ENCODE measurements at places on chromosomes 11 and 22. TPM values are rescaled to one million over a fixed set of nuclear protein-coding genes. Genes with fewer than 3 reads are reported as not detected.
A peak's percentile ranks its signal among the peaks of the same experiment; 100 is the strongest.

GRCh38 chr11:41245704-41246398 lies 213.6 kb downstream of the LRRC4C start:
- DNase-seq: no peak

DNA sequence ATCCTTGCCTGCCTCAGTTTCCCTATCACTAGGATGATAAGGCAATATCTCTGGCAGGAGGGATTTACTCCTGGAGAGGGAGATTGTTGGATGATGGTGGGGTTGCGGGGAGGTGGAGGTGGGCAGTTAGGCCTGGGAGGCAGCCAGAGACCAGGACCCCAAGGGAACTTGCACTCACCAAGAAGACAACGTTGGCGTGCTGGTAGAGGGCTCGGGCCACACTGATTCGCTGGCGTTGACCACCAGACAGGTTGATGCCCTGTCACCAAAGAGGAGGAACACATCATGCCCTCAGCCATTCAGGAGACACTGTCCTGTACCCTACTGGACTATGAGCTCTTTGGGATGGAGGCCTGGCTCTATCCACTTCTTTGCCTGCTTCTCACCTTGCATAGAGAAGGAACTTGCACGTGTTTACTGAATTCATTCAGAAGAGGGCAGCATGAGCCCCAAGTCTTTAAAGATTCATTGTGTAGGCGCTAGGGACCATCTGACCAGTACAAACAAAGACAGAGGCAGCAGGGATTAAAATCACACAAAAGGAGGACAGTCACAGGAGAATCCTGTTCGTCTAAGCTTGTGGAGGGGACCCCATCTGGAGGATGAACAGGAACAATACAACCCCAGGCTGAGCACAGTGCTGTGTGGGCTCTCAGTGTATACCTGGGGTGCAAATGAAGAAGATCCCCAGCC lies 24.2 kb upstream of the KCNJ11 start:
- no peak for DNase-seq

- no peak for DNase-seq
Observed at GRCh38 chr11:61901397-61901796, 10.1 kb upstream of the FADS3 start.

DNA sequence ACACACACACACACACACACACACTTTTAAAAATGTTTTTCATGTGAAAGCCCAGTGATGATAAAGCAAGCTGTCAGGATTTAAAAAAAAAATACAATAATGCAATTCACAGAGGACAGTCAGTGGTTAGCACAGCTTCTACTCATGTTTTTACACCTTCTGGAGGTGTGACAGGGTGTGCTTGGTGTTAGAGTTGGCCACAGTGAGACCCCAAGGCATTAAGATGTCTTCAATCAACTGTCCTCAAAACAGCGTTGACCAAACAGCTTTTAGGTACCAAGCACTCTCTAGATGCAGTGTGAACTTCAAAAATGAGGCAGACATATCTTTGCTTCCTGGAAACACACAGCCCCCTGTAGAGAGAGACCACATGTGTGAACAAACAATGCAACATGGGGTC lies 166.4 kb upstream of the TBCEL start:
- no peak for DNase-seq

DNA sequence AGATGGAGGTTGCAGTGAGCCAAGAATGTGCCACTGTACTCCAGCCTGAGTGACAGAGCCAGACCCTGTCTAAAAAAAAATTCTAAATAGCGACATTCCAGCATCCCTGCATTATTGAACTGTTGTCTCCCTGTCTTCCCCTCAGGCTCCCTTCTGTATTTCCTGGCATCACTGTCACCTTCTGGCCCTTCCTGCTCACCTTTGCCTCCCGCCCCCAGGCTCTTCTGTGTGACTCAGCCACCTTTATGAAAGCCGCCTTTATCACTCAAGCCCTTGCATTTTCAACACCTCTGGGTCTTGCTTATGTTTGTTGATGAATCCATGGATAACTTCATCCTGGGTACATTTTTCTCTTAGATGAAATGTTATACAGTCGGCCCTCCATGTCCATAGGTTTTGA lies 21.1 kb downstream of the UBASH3B start:
- DNase-seq: no peak

DNA sequence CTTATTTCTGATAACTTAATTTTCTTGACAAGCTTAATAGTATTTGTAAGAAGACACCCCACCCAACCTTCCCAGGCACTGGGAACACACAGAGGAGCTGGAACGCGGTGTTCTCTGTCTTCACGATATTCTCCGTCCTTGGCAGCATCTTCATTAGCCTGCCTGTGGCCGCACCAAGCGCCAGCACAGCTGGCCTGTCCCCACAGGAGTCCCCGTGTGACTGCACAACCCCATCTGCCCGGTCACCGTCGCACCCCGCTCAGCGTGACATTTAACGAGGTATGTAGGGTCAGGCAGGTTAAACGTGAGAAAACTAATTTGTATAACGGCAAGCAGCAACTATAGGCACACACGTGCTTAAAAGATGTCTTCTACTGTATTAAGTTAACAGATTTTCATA lies 293.3 kb downstream of the BRD1 start:
- peak; percentile 62 for DNase-seq

DNA sequence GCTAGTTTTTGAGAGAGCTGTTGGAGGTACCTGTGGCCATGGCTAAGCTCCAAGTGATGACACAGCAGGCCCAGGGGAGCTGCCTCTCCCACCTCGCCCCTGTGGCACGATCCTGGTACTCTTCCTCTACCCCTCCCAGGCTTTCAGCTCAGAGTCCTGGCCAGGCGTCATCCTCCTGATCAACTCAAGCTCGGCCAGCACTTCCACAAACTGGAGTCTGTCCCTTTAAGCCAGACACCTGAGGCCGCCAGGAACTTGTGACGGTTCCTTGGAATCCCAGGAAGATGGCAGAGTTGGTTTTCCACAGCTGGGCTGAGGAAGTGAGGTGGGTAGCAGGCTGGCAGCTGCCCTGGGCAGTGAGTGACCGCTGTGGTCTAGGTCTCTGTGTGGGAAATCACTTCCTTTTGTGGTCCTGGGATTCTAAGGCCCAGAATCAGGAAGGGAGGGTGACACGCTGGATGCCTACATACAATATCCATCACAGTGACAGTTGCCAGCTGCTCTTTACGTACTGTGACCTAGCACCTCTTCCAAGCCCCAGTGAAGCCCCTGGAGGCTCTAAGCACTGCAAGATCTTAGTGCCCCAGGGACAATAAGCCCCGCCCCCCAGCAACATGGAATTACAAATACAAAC lies 3.2 kb upstream of the CST6 start:
- no peak for DNase-seq

- DNase-seq: no peak
Observed at GRCh38 chr11:73243093-73243485, 25.0 kb downstream of the P2RY2 start.

GRCh38 chr11:8566613-8567210 lies 27.3 kb downstream of the STK33 start:
- DNase-seq: no peak

GRCh38 chr11:97996762-97997161 lies 1024.0 kb upstream of the CNTN5 start:
- DNase-seq: no peak

DNA sequence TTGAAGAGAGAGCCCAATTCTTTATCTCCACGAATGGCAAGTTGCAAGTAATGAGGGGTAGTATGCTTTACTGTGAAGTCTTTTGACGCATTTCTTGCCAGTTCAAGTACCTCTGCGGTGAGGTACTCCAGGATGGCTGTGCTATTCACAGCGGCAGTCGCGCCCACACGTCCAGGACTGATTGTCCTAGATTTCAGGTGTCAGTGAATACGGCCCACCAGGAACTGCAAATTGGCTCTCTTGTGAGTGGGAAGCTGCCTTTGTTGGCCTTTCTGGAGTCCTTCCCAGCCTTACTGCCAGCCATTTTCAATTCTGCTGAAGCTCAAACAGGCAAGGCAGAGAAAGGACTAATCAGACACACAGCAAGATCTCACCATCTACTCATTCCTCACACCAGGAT lies 8.5 kb downstream of the PPFIA1 start:
- DNase-seq: no peak

DNA sequence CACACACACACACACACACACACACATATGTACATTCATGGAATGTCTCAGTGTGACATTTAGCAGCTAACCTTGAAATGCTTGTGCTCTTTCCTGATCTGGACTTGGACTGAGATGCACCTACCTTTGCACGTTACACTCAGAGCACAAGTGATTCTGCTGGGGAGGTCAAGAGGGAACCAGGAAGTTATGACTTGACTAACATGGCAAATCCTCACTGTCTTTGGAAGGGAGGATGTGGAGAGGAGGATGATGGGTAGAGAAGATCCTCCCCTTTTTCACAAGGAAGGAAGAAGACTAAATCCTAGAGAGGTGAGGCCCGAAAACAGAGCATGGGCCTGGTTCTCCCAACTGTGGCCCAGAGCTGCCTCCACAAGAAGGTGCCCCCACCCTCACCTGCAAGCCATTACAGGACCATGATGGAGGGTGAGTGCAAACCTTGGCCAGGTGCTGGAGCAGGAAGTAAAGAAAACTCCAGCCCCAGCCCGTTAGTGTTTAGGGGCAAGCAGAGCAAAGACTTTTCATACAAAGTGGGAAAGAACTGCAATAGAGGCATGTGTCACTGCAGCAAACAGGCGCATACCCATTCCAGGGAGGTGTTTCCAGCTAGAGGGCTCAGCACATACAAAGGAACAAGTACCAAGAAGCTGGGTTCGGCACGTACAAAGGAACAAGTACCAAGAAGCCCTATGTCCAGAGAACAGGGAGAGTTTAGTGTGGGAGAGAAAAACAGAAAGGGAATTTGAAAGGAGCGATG lies 26.4 kb downstream of the SCN4B start:
- peak; percentile 47 for DNase-seq

- no peak for DNase-seq
Observed at GRCh38 chr11:109425554-109425953, 3.6 kb downstream of the C11orf87 start.

DNA sequence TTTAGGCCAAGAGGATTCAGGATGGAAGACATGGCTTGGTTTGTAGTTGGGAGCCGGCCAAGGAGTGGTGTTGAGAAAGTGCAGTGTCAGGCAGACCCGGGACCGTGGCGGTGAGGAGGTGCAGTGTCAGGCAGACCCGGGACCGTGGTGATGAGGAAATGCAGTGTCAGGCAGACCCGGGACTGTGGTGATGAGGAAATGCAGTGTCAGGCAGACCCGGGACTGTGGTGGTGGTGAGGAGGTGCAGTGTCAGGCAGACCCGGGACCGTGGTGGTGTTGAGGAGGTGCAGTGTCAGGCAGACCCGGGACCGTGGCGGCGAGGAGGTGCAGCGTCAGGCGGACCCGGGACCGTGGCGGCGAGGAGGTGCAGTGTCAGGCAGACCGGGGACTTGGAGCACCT lies 59.7 kb downstream of the LRP5 start:
- DNase-seq: no peak

- no peak for DNase-seq
Observed at GRCh38 chr11:20088397-20089225, 71.7 kb downstream of the DBX1 start.

DNA sequence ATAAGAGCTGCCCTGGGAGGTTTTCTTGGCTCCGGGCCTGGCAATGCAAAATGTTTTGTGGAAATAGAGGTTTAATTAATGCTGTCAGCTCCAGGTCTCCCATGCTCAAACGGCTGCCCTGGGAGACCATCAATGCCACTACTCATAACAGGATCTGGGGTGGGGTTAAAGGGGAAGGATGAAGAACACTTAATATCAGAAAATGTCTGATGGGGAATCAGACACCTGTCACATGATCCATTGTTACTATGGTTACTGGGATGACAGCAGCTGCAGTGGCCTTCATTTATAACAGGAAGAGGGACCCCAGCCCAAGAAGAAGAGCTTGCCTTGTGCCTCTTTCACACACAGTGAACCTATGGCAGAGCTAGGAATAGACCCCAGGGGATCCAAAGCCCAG lies 2.2 kb upstream of the SYT13 start:
- DNase-seq: no peak

DNA sequence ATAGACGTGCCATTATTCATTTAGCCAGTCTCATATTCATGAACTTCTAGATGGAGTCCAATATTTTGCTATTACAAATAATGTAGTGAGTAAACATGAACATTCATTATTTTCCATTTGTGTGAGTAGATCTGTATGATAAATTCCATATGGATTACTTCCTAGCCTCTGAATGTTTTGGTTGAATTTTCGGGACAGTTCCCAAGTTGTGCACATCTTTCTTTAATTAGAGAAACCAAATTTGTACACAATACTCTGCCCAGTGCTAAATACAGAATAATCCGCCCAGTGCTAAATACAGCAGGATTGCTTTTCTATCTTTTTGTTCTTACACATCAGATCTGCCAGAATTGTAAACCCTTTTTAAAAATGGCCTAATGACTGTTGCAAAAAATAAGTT lies 17.1 kb upstream of the APLP2 start:
- DNase-seq: no peak

GRCh38 chr22:50190182-50190940 lies 4.6 kb downstream of the TRABD start:
- DNase-seq: no peak

DNA sequence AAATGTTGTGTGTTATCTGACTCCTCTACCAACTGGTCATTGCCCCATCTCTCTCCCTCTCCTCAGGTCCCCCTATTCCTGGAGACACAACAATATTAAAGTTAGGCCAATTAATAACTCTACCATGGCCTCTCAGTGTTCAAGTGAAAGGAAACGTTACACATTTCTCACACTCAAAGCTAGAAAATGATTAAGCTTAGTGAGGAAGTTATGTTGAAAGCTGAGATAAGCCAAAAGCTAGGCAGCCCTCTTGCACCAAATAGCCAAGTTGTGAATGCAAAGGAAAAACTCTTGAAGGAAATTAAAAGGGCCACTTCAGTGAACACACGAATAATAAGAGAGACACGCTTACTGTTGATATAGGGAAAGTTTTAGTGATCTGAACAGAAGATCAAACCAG lies 6.9 kb downstream of the DLG2 start:
- DNase-seq: no peak

DNA sequence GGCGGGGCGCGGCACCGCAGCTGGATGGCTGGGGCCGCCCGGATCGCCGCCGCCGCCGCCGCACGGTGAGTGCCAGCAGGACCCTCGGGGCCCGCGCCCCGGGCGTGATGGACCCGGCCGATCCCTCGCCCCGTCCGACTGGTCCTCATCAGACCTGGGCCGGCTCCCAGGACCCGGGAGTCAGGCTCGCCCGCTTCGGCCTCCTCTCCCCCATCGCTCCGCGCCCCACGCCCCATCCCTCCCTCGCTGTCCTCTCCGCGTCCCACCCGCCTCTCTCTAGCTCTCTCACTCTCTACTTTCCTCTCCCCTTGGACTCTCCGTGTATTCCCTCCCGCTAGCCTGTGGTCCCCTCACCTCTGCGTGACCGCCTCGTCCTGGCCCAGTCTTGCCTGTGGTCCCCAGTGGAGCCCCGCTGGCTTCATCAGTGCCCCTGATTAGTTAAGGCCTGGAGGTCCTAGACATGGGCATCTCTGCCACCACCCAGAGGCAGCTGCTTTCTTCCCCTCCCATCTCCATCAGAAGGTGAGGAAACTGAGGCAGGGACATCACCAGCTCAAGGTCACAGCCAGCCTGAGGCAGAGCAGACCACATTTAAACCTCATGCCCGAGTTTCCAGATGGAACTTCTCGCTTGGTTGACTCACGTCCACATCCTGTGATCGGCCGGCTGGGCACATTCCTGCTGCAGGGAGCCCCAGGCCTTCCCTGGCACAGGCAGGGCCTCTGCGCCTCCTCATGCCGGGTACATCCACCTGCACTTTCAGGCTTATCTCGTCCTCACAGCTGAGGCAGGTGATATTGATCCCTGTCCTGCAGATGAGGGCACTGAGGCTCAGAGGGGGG lies 429 bp downstream of the SLC39A13 start:
- DNase-seq: no peak

GRCh38 chr22:24146791-24147353 lies 34.4 kb upstream of the SUSD2 start:
- DNase-seq: no peak

Gene RNF214
- 21.9 TPM for total RNA-seq

Gene RAB3IL1
- total RNA-seq: 36.5 TPM

Gene SUSD2
- total RNA-seq: 5.9 TPM

Gene INTS4
- 32.3 TPM for total RNA-seq

Gene JAML
- total RNA-seq: 7.9 TPM
